ENCODE measurements at places on chromosomes 2 and 18.
A peak's percentile ranks its signal among the peaks of the same experiment; 100 is the strongest.

DNA sequence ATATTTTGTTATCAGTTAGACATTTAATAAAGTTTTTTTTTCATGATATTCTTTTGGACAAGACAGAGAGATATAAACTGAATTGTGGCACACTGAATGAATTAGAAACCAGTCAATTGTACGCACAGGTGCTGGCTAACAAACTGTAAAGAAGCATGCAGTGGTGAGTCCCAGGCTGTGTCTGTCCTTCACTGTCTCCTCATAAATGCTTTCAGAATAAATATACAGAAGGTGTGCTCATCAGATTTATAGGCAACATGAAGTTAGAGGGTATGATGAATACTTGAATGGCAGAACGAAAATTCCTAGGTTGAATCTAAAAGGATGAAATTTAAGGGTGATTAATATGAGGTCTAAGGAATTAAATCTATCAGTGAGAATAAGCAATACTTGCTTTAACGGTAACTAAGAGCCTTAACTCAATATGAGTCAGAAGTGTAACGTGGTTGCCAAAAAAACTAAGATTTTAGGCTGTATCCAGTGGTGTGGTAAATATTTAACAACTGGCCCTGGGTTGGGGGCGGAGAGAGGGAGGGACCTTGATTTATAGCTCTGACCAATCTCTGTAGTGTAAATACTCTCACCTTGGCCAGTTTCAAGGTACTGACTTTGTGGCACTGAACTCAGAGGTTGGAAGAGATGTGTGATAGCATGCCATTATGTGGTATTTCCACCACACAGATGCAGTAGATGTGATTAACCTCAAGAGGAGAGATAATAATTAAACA is 41.9 kb upstream of the AAK1 start:
- DNase-seq = no peak

DNA sequence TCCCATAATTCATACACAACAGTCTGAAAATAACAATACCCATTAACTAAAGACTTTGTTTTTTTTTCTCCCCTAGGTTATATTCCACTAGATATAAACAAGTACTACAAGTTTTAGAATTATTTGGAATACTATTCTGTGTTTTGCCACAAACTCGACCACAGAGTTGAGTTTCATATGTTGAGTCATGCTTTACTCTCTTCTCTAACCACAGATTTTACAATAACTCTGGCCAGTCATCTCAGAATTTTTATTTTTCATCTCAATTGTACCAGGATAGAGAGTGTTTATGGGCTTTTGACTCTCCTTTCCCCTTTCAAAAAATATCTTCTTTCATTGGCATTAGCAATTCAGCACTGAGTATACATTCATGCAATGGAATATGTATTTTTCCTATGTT is 348.7 kb upstream of the GALNT5 start:
- DNase-seq = no peak

DNA sequence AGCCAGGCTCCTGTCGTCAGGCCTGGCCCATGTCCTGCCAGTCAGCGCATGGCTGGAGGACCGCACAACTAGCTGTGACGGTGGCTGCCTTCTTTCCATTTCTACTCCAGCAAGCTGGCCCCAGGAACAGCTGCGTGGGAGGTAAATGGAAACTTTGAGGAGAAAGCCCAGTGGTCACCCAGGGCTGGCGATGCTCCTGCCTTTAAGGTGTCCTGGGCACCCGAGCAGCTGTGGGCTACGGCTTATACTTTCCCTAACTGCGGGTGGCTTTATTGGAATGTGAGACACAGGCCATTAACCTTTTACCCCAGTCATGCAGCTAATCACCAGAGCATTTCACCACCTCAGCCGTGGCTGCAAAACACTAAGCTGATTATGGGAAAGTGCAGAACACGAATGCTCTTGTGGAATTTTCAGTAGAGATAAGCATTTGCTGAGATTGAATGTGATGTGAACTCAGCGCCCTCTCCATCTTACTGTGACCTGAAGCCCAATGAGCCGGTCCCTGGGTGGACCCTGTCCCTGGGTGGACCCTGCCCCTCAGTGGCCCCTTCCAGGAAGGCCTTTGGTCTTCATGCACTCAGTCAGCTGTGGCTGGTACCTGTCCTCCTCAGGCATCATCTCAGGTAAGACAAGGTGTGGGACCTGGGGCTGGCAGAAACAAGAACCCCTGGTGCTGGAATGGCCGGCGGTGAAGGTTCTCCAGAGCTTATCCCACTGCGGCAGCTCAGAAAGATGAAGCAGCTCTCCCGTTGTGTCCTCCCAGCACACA is 275.4 kb upstream of the HS6ST1 start:
- no peak for DNase-seq

DNA sequence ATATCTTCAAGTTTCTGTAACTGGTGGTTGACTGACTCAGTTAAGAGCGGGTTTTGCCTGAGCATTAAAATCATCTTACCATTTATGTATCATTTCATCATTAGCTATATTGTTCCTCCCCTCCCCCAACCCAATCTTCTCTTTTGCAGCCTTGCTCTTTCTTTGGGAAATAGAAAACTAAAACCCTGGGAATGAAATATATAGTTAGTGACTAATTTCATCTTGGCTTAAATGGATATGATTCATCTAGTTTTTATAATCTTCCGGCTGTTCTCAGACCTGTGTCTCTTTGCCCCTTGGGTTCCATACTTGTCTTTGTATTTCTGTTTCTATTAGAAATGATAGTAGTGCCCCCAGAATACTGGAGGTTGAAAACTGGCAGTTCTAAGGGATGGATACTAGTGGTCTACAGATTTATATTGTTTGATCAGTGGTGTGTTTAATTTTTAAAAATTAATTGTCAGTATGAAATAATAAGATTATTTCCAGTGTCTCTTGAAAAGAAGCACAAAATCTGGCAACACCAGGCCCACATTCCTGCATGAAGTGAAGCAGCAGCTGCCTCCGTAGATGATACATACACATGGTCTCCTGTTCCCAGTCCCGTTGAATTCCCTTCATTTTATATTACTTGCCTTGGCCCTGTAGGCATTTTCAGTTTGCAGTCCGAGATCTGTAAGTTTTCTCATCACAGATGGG is 44.5 kb downstream of the PHLPP1 start:
- no peak for DNase-seq

GRCh38 chr2:181656450-181657291 is at the start of gene CERKL:
CERKL (minus strand) TSS chr2:181657105; CDS start chr2:181657006, 99 bp downstream.
- DNase-seq = peak; percentile 93

Data from DMS 273 treated with DMSO at 0.1 percent for 48 hours (cell line).